Stimulated activated CD4-positive, alpha-beta T cell treated with anti-CD3 and anti-CD28 coated beads, Interleukin-2, amount 100 ng/mL, for 48 hours (primary cell): ENCODE measurements at places on chromosomes 1 and 21.

DNA sequence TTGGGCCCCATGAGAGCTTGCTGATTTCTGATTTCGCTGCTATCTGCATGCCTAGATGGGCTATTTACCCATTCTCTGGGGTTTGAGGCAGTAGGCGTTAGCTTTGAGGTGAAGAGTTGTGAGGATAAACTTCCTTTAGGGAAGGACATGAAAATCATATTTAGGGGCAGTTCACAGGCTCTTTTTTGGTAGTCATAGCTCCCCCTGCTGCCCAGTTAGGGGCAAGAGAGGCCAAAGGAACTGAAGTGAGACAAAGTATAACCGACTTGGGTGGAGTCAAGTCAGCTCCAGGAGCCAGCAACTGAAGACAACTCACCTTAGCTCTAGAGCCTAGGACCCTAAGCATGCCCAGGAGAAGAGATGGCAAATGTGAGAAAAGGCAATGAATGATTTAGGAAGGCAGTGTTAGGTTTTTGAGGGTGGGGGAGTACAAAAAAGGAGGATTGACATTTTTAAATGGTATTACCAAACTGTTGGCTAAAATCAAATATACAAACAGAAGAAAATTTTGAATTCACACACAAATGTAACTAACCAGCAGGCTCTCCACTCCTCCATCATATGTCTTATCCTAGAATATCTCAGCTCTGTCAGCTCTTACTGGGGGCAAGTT, 625.2 kb downstream of the LMO4 start:
- DNase-seq = peak; percentile 21

GRCh38 chr21:41598561-41599431, 90.8 kb upstream of the TMPRSS2 start:
- DNase-seq = no peak

DNA sequence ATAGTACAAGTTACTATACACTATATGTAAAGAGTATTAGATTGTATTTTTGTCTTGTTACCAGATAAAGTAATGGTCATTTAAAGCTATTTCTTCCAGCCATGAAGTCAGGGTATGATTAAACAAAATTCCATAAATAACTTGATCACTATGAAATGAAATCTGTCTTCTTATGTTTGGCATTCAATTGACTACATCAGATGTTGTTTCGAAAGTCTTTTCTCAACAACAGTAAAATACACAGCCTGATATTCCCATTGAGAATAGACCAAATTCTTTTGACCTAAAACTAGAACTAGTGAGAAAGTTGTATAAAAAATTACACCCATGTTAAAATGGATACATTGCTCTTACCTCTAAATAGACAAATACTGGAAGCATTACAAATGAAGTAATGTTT, 134.6 kb upstream of the ADAMTS5 start:
- DNase-seq = no peak

GRCh38 chr1:242770366-242770765, 245.9 kb upstream of the PLD5 start:
- no peak for DNase-seq

DNA sequence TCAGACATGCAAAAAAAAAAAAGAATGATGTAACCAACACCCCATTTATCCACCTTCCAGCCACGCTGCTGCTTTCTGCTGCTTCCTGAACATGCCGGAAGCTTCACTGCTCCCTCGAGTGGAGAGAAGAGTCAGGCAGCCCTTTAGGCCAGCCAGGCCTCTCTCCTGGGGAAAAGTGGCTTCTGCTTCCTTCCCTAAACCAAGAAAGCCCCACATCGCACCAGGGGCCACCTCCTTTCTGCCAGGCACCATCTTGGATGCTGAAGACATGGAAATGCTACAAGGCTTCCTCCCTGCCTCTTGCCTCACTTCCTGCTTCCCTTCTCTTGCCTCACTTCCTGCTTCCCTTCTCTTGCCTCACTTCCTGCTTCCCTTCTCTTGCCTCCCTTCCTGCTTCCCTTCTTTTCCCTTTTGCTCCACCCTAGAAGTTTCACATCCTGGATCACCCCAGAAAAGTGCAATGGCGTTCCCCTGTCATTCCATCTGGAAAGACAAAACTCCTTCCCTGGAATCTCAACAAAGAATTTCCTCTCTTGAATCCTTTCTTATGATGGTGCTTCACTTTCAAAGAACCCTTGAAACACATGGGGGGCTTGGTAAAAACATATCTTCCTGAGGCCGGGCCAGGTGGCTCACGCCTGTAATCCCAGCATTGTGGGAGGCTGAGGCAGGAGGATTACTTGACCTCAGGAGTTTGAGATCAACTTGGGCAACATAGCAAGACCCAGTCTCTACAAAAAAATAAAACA, 18.7 kb downstream of the TNFRSF8 start:
- DNase-seq = no peak

- no peak for DNase-seq
Observed at GRCh38 chr1:172704420-172705210, 45.7 kb downstream of the FASLG start.

GRCh38 chr1:78033797-78034172, 12.0 kb upstream of the GIPC2 start:
- no peak for DNase-seq

GRCh38 chr1:195332102-195332501, 1276.1 kb downstream of the KCNT2 start:
- no peak for DNase-seq

- no peak for DNase-seq
Observed at GRCh38 chr21:44024257-44024656, 12.1 kb downstream of the TRAPPC10 start.

GRCh38 chr1:71046891-71047634, 553 bp downstream of the PTGER3 start:
- no peak for DNase-seq

DNA sequence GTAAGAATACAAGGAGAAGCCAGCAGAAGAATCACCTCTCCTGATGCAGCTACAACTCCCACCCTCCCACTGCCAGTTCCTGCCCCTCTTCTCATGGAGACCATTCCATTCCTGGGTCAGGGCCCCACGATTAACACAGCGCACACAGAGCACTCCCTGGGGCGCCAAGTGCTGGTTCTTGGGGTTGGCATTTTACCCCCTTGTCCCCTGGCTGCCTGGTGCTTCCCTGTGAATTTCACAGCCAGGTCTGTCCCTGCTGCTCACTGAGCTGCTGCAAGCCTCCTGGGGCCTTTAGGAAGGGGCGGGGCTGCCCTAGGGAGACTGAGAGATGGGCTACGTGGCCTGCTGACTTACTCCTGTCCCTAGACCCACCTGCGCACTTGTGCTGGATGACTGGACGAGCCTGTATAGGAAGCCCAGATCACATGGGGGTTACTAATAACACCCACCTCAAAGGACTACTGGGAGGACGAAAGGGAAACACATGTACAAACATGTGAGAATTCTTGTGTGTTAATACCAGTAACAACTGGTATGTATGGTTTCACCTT, 4.8 kb downstream of the ZNF672 start:
- no peak for DNase-seq

DNA sequence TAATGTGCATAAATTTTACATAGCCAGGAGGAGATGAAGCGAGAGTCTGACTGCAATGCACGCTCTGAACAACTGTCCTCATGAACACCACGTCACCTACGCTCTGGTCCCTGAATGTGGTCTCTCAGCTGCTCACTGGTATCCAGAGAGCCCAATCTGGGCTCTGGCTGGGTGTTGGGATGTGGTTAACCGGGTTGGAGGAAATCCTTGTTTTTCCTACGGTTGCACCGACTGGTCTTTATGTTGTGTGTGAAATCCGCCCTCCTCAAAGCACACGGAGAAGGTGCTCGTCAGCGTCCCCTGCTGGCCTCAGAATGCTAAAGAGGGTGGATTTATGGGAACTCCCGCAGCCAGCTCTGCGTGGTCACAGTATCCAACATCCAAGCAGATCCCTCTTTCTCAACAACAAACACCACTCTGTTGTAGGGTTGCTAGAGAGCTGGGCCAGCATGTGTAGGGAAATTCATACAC, 51.8 kb upstream of the FAM89A start:
- DNase-seq = peak; percentile 32

GRCh38 chr1:94332952-94333351, 85.2 kb upstream of the ABCD3 start:
- DNase-seq = no peak

DNA sequence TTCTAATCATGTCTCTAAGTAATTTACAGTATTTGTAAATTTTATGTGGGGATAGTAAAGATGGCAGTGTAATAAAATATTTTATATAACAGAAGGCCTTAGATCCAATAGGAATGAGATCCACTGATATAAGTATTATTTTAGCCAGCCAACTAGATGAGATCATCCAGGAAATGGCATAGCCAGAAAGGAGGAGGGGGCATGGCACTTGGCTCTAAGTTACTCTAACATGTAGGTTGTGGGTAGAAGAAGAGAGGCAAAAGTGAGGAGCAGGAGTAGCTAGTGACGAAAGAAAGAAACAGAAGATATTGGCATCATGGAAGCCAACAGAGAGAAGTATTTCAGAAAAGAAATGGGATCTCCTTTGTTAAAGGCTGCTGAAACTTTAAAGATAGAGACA, 426.1 kb downstream of the PTPRC start:
- no peak for DNase-seq

DNA sequence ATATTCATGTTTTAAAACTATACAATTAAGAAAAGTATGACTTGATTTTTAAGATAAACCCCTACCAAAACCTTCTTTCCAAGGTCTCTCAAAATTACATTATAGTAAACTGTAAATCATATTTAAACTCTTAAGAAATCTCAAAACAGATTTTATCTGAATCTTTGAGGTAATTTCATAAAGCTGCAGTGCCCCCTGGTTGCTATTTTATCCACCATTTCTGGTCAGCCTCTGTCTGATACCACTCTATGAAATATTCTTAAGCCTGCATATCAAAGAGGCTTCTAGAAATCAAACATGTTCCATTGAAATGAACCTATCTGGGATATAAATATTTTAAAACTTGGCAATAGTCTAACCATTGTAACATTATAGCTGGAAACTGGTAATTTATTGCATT, 317.3 kb downstream of the COL11A1 start:
- DNase-seq = no peak

DNA sequence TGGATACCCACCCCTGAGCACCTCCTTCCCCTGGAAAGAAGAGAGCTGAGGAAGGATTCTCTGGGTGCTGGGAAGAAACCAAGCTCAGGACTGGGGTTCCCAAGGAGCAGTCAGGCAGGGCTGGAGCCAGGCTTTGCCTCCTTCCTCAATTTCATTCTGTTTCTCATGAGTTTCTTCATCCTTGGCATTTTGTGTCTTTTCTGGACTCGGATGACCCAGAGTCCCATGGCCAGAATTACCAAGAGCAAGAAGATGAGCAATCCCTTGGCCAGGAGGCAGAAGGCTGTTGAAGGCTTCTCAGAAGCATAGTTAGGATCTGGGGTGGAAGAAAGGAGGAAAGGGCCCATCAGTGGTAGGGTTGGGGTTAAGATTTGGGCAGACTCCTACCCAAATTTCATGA, 2.5 kb downstream of the SLAMF9 start:
- DNase-seq = no peak

DNA sequence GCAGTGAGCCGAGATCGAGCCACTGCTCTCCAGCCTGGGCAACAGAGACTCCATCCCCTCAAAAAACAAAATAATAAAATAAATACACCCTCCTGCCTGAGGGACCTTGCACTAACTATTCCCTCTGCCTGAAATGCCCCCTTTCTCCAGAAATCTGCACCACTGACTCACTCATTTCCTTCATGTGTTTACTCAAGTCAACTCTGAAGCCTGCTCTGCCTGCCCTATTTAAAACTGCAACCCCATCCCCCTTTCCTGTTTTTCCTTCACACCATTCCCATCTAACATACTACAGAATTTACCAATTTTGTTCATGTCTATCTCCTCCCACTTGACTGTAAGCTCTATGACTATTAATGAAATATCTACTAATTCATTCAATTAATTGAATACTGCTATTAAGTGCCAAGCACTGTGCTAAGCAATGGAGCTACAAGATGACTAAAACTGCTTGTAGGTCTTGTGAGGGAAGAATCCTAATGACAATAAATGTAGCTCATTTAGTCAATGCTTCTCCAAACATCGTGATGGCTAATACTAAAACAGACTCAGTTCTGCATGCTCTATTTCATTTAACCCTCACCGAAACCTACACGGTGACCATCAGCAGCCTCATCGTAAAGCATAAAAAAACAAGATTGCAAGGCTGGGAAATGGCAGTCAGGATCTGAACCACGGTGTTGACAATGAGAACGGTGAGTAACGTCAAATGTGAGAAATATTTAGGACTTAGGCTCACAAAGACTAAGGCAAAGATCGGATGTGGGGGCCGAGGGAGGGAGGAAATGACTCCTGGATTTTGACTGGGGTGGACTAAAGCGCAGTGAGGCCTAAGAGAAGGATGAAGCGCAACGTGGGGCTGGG, 749 bp upstream of the TMEM39B start:
- no peak for DNase-seq

DNA sequence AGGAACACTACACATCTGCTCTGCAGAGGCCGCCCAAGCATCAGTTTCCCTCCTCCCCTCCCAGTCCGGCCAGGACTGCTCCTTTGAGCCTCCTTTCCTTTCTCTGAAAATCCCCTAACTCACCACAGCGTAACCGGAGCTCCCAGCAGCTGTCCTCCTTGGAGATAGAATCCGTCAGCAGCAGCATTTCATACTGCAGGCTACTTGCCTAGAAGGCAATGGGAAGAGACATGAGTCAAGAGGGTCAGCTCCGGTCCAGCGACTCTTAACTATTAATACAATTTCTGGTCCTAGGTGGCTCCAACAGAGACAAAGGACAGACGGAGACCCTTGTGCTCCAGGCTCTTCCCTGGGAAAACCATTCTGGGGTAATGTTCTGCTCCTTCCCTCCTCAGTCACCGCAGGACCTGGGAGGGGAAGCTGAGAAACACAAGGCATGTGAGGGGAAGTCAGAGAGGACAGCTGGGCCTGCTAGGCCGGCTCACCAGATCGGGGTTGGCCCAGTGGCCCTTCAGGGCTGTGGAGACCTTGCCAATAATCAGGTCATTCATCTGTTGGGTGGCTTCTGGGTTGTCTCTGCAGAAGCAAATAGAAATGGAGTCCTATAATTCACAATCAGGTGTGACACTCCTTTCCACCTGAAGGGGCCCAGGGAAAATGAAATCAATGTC, 99.7 kb downstream of the UBR4 start:
- DNase-seq = no peak

- DNase-seq = no peak
Observed at GRCh38 chr1:84339503-84339902, 38.0 kb downstream of the SAMD13 start.

DNA sequence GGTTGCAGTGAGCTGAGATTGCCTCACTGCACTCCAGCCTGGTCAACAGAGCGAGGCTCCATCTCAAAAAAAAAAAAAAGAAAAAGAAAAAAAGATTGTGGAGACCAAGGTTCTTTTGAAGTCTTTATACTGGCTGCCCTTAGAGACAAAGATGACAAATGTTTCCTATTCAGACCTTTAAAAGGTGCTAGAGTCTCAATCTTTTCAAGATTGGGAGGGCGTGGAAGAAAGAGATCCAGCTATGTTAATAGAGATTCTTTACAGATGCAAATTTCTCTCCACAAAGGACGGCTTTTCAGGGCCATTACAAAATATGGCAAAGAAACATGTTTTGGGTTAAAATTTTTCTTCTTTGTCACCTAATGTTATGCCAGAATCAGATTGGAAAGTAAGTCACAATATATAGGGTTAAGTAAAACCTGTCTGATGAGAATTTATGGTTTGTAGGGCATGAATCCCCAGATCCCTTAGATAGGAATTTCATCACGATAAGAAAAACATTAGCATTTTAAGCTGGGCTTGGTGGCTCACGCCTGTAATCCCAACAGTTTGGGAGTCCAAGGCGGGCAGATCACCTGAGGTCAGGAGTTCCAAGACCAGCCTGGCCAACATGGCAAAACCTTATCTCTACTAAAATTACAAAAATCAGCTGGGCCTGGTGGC, 13.0 kb upstream of the MORC3 start:
- no peak for DNase-seq
